ENCODE measurements at places on chromosomes 3 and 15.

- no peak for DNase-seq
Observed at GRCh38 chr3:142647856-142648255, 51.7 kb downstream of the PLS1 start.

DNA sequence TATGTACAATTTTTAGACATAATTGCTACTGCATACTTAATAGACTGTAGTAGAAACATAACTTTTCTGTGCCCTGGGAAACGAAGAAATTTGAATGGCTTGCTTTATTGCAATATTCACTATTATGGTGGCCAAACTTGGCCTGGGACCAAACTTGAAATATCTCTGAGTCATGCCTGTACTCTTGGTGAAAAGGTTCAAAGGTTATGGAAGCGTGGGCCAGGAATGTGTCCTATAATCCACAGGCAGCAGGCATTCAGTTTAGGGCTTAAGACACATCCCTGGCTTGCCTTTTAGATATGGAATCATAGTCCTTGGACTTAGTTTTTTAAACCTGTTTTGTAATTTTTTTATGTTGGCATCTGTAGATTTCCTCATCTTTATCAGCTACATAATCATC lies 124.3 kb downstream of the LRIG1 start:
- no peak for DNase-seq

DNA sequence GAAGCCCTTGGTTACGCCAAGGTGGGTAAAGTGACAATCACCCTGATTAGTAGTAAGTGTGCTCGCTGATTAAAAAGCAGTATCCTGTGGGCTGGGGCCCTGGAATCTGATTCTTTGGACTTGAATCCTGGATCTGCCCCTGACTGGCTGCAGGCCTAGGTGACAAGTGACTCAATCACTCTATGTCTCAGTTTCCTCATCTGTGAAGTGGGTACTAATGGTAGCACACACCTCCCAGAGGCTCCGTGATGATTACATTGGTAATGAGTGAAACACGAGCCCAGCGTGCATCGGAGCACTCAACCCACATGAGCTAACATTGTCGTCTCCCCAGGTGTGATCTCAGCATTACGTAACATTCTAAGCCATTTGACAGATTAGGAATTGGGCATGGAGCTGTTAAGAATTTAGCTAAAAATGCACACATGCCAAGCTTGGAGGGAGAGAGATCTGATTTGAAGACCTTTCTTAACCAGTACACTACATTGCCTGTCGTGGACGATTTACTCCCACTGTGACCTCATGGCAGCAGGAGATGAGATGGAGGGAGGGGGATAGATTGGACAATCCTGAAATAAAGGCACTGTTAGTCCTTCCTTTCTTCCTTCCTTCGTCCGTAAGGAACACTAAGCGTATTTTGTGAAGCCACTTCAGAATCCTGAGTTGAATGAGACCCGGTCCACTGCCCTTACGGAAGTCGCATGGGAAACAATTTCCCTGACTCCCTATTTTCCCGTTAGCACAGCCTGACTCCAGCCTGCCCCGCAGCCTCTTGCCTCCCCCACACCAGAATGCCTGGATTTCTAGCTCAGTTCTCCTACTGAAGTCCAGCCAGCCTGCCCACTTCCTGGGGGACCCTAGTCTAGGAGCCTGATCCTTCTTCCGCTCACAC lies 32.1 kb downstream of the MGLL start:
- DNase-seq = no peak

DNA sequence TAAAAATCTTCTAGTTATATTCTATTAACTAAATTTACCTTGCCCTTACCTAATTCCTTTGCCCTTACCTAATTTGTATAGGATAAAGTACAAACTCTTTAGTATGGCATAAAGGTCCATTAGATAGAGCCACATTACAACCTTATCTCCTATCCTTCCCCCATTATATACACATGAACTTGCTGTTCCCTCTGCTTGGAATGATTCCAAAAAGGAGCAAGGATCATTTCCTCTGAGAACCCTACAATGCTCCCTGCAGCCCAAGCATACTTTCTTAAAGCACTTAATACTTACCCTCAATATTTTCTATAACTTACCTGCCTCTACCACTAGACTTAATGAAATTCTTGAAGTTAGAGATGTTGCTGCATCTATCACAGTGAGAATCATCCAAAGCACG lies 118.9 kb upstream of the CCDC54 start:
- no peak for DNase-seq

- DNase-seq = no peak
Observed at GRCh38 chr15:25690673-25691543, 172.2 kb downstream of the ATP10A start.

DNA sequence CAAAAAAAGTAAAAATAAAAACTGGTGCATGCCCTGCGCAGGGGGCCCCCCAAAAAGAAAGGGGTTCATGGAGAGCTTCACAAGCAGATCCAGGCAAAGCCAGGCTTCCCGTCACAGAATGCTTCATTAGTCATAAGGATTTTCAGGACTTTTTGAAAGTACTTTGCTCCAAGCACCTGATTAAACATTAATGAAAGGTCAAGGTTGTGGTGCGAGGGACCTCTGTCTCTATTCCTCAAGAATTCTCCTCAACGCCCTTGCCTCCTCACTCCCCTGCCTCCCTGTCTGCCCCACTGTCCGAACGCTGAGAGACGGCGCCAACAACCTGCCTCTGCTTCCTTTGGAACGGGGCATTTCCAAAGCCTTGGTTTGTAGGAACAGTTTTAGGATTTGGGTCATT lies 240.1 kb upstream of the IGF1R start:
- DNase-seq = no peak

Data from CD4-positive, alpha-beta T cell treated with Interferon alpha-2 for 1 hour (primary cell).